Cardiac septum (tissue), 1 donor: ENCODE measurements at places on chromosomes 11 and 22. TPM values are rescaled to one million over a fixed set of nuclear protein-coding genes. Genes with fewer than 3 reads are reported as not detected.

CRYBB2 gene
- not detected for total RNA-seq

DNA sequence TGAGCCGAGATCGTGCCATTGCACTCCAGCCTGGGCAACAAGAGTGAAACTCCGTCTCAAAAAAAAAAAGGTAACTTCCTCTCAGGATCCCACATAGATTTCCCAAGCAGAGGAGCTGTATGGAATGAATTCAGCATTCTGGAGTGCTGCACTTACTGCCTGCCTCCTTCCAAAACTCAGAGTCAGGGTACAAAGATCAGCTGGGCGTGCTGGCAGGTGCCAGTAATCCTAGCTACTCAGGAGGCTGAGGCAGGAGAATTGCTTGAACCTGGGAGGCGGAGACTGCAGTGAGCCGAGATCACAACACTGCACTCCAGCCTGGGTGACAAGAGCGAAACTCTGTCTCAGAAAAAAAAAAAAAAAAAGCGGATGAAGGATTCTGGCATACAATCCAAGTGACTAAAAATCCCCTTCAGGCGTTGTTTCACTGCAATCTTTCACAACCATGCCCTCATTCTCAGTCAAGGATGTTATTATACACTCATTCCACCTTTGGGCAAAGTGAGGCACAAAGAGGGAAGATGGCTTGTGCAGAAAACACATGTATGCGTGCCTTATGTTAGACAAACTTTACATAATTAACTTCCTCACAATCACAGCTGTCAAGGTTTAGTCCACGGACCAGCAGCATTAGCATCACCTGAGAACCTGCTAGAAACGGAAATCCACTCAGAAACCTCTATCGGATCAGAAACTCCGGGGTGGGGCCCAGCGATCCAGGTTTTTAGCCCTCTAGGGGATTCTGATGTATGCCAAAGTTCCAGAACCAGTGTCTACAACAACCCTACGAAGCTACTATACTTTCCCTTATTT is 1.1 kb upstream of the NOL12 start:
- no peak for DNase-seq

DNA sequence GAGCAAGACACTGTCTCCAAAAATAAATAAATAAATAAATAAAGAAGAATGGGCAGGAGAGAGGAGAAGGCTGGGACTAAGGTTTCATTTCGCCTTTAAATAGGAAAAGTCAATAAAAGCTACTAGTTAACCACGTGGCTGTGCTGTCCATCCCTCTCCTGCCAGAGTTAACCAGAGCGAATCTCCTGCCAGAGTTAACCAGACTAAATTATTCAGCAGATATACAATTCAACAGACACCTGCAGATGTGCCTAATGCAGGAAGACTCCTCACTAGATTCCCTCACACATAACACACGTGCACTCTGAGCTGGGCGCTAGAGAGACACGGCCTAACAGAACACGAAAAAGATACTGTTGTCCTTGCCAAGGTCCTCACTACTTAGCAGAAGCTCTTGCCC is 156.1 kb downstream of the IGLL1 start:
- DNase-seq = no peak

GRCh38 chr11:58727415-58727797 is 4.3 kb downstream of the GLYAT start:
- no peak for DNase-seq

- no peak for DNase-seq
Measured at GRCh38 chr22:39396797-39397195, 2.8 kb upstream of the TAB1 start.

ADAMTS8 gene
- total RNA-seq = 3.9 TPM

CCDC86 gene
- 10.3 TPM for total RNA-seq

GRCh38 chr11:79439410-79439885 is 1.4 kb downstream of the TENM4 start:
- DNase-seq = no peak

- no peak for DNase-seq
Measured at GRCh38 chr11:121212536-121213361, 79.8 kb upstream of the SC5D start.

- peak; percentile 36 for DNase-seq
Measured at GRCh38 chr11:117940736-117941135, 11.5 kb upstream of the TMPRSS13 start.

GRCh38 chr22:38871360-38872171 is 450 bp downstream of the CBX6 start:
- DNase-seq = peak; percentile 74

GRCh38 chr11:110582728-110583432 is 129.4 kb downstream of the ARHGAP20 start:
- no peak for DNase-seq

DCUN1D5 gene
- 19.9 TPM for total RNA-seq

DNA sequence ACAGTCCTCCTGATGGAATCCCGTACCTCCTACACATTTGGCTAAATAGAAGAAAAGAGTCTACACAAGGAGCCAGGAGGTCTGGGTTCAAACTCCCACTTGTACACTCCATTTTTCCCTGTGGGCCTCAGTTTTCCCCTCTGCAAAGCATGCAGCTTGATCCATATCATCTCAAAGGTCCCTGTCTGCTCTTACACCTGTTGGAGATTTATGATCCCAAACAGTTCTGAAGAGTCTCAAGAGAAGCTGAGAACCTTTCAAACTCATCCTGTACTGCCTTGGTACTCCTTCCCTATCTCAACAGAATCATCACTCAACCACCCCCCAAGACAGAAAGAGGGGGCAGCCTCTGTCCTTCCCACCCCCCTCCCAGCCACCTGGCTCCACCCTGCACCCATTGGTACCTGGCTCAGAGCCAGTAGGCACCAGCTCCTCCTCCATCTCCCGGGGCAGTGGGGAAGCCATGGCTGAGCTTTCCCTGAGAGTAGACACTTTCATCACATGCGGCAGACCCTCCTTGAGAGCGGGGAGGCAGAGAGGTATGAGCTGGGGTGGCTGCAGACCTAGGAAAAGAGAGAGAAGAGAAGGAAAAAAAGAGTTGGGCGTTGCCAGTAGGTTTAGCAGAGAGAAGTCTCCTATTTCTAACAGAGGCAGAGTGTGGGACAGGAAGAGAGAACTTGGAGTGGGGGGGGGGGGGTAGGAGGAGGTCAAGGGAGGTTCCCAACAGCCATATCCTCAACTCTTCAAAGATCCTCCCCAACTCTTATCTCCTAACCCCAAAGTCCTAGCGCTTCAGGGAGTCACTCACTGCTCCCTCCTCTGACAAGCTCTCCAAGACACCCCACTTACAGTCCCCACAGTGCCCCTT is 3.1 kb downstream of the TNKS1BP1 start:
- DNase-seq = no peak

- DNase-seq = no peak
Measured at GRCh38 chr11:77267962-77268361, 33.5 kb downstream of the GDPD4 start.

DNA sequence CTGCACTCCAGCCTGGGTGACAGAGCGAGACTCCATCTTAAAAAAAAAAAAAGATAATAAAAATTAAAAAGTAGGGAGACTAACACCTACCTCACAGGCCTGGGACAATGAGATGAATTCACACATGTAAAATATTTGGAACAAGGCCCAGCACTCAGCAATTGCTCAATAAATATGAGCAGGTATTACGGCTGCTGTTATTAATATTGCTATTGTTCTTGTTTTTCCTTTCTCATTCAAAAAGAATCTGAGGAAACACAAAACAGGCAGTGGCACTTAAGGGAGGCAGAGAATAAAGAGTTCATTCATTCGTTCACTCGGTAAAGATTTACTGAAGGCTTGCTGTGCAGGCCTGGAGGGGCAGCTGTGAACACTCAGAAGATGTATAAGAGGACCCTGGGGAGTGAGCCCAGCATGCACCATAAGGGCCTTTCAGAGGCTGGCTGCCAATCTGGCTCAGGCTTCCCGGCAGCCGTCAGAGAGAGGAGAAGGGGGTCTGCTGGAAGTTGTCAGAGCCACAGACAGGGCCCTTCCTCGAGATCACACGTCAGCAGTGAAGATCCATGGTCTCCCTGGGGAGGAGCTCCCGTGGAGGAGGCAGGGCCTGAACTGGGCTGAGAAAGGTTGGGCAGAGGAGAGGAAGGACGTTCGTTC is 51.6 kb upstream of the TCF20 start:
- DNase-seq = no peak

P2RY6 gene
- total RNA-seq = 6.9 TPM

DNA sequence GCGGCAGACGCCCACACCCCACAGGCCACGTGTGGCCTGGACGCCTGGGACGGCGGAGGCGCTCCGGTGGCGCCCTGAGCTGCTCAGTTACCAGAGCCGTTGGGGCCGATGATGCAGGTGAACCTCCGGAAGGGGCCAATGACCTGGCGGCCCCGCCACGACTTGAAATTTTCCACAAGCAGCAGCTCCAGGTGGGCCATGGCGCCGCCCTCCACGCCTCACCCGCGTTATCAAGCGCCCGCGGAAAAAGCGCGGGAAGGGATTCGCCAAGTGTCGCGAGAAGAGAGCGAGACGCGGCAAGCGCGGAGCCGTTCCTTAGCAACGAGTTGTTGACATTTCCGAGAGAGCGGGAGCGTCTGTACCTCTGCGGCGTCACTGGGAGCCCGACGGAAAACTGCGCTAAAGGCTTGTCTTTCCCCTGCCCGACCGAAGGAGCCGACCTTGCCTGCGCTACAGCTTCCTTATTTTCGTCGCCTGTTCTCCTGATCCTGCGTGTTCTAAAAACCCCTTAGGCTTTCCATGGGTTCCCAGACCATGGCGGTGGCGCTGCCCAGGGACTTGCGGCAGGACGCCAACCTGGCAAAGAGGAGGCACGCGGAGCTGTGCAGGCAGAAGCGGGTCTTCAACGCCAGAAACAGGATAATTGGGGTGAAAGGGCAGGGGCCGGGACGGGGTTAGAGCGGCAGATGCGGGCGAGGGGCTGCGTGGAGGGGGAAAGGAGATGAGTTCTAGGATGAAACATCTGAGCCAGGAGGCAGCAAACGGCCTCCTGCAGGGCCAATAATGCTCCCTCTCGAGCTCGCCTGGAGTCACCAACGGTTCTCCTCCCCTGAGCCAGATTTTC is at the start of the genes RIBC2 and SMC1B:
RIBC2 (plus strand) TSS at position 326 of the 844 bp plus-strand sequence; CDS start at position 520, 194 bp downstream.
SMC1B (minus strand) TSS at position 232 of the 844 bp plus-strand sequence; CDS start at position 200, 32 bp downstream.
- DNase-seq = no peak

DNA sequence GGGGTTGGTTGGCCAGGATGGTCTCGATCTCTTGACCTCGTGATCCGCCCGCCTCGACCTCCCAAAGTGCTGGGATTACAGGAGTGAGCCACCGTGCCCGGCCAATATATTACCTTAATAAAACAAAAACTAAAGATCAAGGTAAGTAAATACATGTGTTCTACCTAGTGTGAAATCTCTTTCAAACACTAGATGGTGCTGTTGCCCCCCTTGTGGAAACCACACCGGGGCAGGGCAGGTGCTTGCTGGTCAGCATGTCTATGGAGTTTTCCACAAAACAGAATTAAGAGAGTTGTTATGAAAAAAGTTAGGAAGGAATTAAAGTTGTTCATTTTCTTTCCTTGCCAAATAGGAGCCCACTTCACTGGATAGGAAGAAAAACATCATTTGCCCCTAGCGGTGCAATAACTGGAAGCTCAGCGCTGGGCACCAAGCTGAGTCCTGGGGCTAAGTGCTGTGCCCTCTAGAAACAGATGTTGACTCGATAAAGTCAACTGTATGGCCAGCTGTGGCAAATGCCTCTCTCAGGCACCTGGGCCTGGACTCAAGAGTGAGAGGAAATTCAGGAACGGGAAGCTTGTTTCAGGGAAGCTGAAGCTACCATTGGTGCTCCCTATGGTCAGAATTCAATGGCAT is 6.3 kb upstream of the KCNJ5 start:
- peak; percentile 76 for DNase-seq

DNA sequence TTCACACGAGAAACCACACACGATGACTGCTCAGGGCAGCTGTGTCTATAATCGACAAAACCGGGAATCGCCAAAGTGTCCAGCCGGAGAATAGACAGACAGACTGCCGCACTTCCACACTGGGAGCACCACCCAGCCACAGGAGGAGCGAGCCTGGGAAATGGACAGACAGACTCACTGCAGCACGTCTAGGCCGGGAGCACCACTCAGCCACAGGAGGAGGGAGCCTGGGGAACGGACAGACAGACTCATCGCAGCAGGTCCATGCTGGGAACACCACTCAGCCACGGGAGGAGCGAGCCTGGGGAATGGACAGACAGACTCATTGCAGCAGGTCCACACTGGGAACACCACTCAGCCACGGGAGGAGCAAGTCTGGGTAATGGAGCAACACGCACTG is 137.2 kb downstream of the BRD1 start:
- DNase-seq = no peak

PRR5L gene
- 4.0 TPM for total RNA-seq

DNA sequence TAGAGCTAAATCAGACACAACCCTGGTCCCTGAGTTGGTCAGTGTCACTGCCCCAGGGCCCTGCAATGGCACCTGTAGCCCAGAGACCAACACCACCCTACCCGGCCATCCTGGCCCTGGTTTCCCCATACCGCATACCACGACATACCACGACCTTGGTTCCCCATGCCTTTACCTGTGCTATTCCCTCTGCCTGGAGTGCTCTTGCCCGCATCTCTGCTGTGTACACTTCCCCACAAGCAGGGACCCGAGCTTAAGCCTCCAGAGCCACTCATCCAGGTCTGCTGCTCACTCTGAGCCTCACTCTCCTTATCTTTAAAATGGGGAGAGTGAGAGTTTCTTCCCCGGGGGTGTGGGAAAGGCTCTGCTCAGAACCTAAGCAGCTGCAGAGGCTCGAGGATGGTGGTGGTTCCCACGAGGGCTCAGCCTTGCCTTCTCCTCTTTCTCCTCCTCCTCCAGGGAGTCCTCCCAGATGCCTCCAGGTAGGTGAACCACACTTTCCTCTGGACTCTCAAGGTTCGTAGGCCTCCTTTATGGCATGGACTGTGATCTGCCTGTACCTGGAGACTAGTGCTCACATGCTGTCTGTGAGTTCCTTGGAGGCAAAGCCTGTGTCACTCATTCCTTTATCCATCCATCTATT is 48.1 kb downstream of the WNT7B start:
- no peak for DNase-seq
